ENCODE measurements at places on chromosomes 12 and 14.

- ATAC-seq, result peak; percentile 98
These were observed 298.6 kb downstream of the PDZRN4 start for GRCh38 chr12:41486718-41487117.

GRCh38 chr12:132218527-132218875 lies 74.2 kb downstream of the NOC4L start:
- no peak for ATAC-seq

GRCh38 chr12:65155784-65156183 lies 13.6 kb upstream of the LEMD3 start:
- no peak for ATAC-seq

- ATAC-seq, result no peak
These were observed 441.8 kb upstream of the FLRT2 start for GRCh38 chr14:85088192-85088591.

DNA sequence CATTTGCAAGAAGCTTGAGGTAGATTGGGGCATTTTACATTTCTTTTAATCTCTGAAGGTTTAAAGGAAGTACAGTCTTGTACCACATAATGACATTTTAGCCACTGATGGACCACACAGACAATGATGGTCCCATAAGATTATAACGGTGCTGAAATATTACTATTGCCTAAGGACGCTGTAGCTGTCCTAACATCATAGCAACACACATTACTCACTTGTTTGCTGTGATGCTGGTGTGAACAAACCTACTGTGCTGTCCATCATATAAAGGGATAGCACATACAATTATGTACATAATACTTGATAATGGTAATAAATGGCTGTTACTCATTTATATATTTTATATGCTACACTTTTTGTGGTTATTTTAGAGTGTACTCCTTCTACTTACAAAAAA lies 127.1 kb upstream of the CPNE8 start:
- no peak for ATAC-seq

DNA sequence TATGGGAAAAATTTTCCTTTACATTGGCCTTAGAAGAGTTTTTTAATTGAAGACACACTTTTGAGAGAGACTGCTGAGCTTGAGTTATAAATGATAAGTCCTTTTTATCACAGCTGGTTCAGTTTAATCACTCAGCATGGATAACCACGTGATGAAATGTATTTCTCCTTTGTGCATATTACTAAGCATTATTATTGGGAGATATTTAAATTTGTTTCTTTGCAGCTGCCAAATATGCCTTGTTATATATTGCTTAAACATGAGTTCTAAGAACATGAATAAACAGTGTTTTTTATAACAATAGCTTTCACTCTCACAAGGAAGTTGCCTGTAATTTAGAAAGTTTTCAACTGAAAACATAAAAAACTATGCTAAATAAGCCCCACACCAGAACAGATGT lies 293.5 kb upstream of the LRFN5 start:
- ATAC-seq, result no peak

GRCh38 chr12:27462851-27463250 lies 16.3 kb downstream of the SMCO2 start:
- ATAC-seq, result peak; percentile 11

GRCh38 chr14:55556929-55557623 lies 22.9 kb upstream of the KTN1 start:
- peak; percentile 94 for ATAC-seq

Data from SK-N-SH treated with all-trans-retinoic acid at 6 μM for 48 hours (cell line).